Testis (tissue), 5 donors: ENCODE measurements at places on chromosomes 1 and 21. TPM values are rescaled to one million over a fixed set of nuclear protein-coding genes. Genes with fewer than 3 reads are reported as not detected.

- no peaks in the 10 kb centered on the region for H3K27me3 ChIP-seq
- no peaks in the 10 kb centered on the region for H3K36me3 ChIP-seq
- peaks cover 6% of the 10 kb centered on the region for H3K4me1 ChIP-seq
- H3K27ac ChIP-seq, result no peak overlapping the region
These were observed 34.6 kb upstream of the SLC45A1 start for GRCh38 chr1:8283058-8283884.

DNA sequence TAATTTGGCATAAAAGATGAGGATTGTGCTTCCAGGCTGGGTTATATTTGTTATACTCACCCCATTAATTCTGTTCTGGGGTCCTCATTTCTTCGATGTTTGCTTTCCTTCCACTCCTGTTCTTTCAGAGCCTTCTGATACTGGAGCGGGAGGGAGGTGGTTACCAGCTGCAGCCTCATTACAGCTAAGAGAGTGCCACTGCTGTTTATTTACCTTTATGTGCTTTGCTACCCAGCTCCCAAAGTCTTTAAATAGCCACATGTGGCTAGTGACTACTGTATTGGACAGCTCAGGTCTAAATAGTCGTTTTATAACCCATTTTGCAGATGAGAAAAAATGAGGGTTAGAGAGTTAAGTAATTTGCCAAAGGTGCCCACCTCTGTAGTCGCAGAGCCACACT is 25.1 kb downstream of the PLEKHM2 start:
- no peaks in the 10 kb centered on the region for H3K36me3 ChIP-seq
- H3K27me3 ChIP-seq, result no peaks in the 10 kb centered on the region
- no peak overlapping the region for H3K27ac ChIP-seq
- no peak for DNase-seq
- peaks cover 12% of the 10 kb centered on the region for H3K4me1 ChIP-seq

- no peak for DNase-seq
- no peaks in the 10 kb centered on the region for H3K27me3 ChIP-seq
- H3K4me3 ChIP-seq, result no peak overlapping the region
- no peaks in the 10 kb centered on the region for H3K36me3 ChIP-seq
- no peaks in the 10 kb centered on the region for H3K4me1 ChIP-seq
- no peak overlapping the region for H3K27ac ChIP-seq
These were observed 269.1 kb downstream of the AKT3 start for GRCh38 chr1:243580984-243581383.

DNA sequence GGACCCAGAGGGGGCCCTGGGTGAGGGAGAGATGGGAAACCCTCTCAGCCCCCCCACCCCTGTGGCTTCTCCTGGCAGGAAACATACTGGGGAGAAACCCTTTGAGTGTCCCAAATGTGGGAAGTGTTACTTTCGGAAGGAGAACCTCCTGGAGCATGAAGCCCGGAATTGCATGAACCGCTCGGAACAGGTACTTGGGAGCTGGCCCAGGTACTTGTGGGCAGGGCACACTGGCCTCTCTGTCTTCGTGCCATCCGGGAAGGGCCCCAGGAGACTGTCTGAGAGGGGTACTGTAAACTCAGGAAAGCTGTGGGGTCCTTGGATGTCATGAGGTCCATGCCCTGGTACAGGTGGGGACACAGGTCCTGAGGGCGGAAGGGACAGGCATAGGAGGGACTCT is 6.0 kb downstream of the ZBTB48 start:
- no peak overlapping the region for H3K4me3 ChIP-seq
- no peaks in the 10 kb centered on the region for H3K36me3 ChIP-seq
- H3K27ac ChIP-seq, result no peak overlapping the region
- no peak for DNase-seq

GRCh38 chr1:27095576-27095975 is 59.3 kb downstream of the SLC9A1 start:
- H3K27ac ChIP-seq, result no peak overlapping the region
- H3K4me1 ChIP-seq, result peaks cover 25% of the 10 kb centered on the region

DNA sequence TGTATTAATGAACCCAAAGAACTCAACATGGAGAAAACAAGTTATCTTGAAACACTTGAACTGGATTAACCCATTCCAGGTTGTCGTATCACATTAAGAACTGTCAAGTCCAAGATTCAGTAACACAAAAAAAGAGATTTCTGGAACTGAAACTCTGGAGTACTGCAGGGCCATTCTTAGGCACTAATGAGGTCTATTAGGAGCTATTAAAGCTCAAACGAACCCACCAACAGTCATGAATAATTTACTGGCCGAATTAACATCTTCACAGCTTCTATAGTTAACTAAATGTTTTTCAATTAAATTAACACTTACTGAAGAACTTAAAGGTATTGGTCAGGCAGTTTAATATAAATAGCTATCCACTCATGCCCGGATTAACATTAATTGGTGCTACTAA is 4.6 kb downstream of the CSDE1 start:
- H3K27ac ChIP-seq, result no peak overlapping the region
- H3K36me3 ChIP-seq, result no peaks in the 10 kb centered on the region
- no peak overlapping the region for H3K4me3 ChIP-seq
- H3K4me1 ChIP-seq, result peaks cover 43% of the 10 kb centered on the region

DNA sequence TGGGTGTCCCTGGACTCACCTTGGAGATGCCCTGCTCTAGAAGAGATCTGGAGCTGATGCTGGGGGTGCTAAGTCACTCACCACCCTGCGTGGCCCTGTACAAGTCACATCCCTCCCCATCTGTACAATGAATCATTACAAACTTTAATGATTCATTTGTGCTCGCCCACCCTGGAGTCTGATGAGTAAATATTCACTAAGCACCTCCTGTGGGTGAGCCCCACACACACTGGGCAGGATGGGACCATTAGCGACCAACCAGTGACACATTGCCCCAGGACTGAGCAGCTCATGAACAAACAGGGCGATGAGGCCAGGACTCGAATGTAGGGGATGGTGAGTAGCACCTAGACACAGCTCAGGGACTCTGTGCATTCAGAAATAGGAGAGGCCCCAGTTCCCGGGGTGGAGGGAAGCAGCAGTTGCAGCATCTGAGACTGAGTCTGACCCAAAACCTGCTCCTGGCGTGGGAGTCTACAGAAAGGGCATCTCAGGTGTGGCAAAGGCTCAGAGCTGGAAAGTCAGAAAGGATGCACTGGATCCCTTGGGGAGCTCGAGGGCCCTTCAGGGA is 18.1 kb upstream of the PDZK1IP1 start:
- no peaks in the 10 kb centered on the region for H3K27me3 ChIP-seq
- no peaks in the 10 kb centered on the region for H3K36me3 ChIP-seq
- H3K27ac ChIP-seq, result no peak overlapping the region
- no peak for DNase-seq
- no peaks in the 10 kb centered on the region for H3K4me1 ChIP-seq

- no peaks in the 10 kb centered on the region for H3K4me1 ChIP-seq
- no peak overlapping the region for H3K27ac ChIP-seq
- H3K4me3 ChIP-seq, result no peak overlapping the region
- no peaks in the 10 kb centered on the region for H3K36me3 ChIP-seq
These were observed 1171.2 kb downstream of the PLA2G4A start for GRCh38 chr1:187999973-188000372.

The AKNAD1 gene
- 8.1 TPM for total RNA-seq
